ENCODE measurements at places on chromosomes 12 and 14. TPM values are rescaled to one million over a fixed set of nuclear protein-coding genes. Genes with fewer than 3 reads are reported as not detected.

GRCh38 chr12:14540801-14541462 lies 26.8 kb downstream of the PLBD1 start:
- H3K4me3 ChIP-seq = no peak overlapping the region
- DNase-seq = no peak
- H3K4me1 ChIP-seq = no peaks in the 10 kb centered on the region

- no peaks in the 10 kb centered on the region for H3K4me1 ChIP-seq
- H3K27me3 ChIP-seq = no peaks in the 10 kb centered on the region
- no peak overlapping the region for H3K27ac ChIP-seq
- no peak overlapping the region for H3K4me3 ChIP-seq
These were observed 17.6 kb upstream of the CHST11 start for GRCh38 chr12:104439137-104439536.

GRCh38 chr14:64937171-64937820 lies 5.2 kb downstream of the GPX2 start:
- H3K4me3 ChIP-seq = no peak overlapping the region
- no peaks in the 10 kb centered on the region for H3K4me1 ChIP-seq
- peak overlapping the region; percentile 44 for H3K27ac ChIP-seq
- no peaks in the 10 kb centered on the region for H3K27me3 ChIP-seq
- peaks cover 6% of the 10 kb centered on the region for H3K36me3 ChIP-seq

DNA sequence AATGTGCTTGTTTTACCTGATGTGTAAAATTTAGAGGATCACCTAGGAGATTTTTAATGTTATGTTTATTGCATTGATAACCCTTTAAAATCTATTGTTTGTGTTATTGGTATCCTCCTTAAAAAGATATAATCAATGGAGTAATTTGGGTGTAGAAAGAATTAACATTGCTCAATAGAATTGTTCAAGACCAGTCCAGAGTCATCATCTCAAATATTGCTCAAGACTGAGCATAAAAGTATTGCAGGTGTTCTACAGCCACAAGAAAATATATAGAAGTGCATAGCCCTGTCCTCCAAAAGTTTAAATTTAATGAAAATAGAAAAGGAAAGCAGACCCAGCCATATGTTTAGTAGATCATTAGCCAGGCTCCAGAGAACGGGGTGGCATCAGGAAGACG lies 102.5 kb upstream of the ARID2 start:
- no peak overlapping the region for H3K4me3 ChIP-seq
- no peaks in the 10 kb centered on the region for H3K27me3 ChIP-seq
- no peak for DNase-seq
- H3K27ac ChIP-seq = no peak overlapping the region
- no peaks in the 10 kb centered on the region for H3K36me3 ChIP-seq
- no peaks in the 10 kb centered on the region for H3K4me1 ChIP-seq

SLC6A13 gene
- total RNA-seq = 711 TPM

DNA sequence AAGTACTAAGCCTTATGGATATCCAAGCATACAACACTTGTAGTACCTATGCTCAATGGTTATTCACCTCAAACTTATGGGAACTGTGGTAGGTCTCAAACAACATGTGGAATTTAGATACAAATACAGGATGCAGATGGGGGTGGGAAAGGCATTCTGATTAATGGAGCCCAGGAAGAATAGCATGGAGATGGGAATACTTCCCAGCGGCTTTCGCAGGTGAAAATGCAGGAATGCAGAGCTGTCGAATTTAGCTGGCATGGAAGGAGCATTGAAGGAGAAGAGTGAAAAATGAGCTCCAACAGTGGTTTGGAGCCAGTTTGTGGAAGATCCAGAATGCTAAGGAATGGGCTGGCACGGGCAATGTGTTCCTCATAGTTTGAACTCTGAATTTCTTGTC lies 89.9 kb downstream of the NKX2-1 start:
- H3K4me1 ChIP-seq = no peaks in the 10 kb centered on the region
- no peak overlapping the region for H3K27ac ChIP-seq
- no peaks in the 10 kb centered on the region for H3K36me3 ChIP-seq
- H3K4me3 ChIP-seq = no peak overlapping the region

Measured in spinal cord (tissue), 10 donors.